Femur (tissue), 1 donor: ENCODE measurements at places on chromosomes 7 and 10.

DNA sequence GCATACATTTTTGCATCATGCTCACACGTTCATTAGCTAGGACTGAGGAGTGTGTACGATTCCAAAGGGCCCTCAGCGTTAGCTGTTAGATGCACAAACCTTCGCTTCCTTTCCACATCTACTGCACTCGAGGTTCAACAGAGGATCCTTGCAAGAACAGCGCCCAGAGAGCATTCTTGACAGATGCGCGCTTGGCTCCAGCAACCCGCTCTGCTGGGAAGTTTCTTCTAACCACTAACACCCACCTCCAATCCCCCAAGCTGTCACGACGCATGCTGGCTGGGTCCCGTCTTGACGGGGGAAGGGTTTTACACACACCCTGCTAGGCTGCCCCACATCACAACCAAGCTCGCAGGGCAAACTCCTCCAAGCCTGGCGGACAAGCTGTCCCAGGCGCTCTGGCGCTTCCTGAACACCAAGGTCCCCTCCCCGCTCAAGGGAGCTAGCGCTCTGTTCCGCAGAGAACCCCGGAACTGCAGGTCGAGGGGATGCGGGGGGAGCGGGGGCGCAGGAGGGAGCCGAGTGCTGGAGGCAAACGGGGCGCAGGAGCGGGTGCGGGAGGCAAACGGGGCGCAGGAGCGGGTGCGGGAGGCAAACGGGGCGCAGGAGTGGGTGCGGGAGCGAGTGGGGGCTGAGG, 653 bp upstream of the ADRB1 start:
- DNase-seq = peak; percentile 30

GRCh38 chr7:70833726-70834125, 298.2 kb upstream of the GALNT17 start:
- DNase-seq = no peak

- no peak for DNase-seq
These were observed 539.6 kb downstream of the CNTNAP2 start for GRCh38 chr7:146655928-146656797.

GRCh38 chr7:68107968-68108367, 1111.3 kb downstream of the TYW1 start:
- DNase-seq = no peak

GRCh38 chr10:71975087-71975870, 11.1 kb downstream of the CHST3 start:
- peak; percentile 88 for DNase-seq

GRCh38 chr7:18230271-18230670, 202.6 kb upstream of the PRPS1L1 start:
- DNase-seq = no peak

DNA sequence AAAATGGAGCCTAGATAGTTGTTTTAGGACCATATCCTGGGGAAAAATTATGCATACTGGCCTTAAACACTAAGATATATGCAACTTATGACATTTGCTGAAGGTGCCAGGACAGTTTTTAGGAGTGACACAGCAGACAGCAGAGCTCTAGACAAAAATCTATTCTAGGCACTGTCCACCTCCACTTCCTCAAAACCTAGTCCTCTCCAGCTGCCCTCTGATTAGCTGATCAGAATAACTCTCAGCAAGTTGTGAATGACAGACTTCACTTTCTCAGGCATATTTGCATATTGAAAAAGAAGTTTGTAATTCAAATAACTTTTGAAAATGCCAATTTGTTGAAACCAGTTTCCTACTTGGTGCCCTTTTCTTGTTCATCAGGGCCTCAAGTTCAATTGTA, 152.3 kb upstream of the STEAP4 start:
- no peak for DNase-seq

GRCh38 chr10:110813743-110814472, 57.8 kb upstream of the PDCD4 start:
- no peak for DNase-seq

DNA sequence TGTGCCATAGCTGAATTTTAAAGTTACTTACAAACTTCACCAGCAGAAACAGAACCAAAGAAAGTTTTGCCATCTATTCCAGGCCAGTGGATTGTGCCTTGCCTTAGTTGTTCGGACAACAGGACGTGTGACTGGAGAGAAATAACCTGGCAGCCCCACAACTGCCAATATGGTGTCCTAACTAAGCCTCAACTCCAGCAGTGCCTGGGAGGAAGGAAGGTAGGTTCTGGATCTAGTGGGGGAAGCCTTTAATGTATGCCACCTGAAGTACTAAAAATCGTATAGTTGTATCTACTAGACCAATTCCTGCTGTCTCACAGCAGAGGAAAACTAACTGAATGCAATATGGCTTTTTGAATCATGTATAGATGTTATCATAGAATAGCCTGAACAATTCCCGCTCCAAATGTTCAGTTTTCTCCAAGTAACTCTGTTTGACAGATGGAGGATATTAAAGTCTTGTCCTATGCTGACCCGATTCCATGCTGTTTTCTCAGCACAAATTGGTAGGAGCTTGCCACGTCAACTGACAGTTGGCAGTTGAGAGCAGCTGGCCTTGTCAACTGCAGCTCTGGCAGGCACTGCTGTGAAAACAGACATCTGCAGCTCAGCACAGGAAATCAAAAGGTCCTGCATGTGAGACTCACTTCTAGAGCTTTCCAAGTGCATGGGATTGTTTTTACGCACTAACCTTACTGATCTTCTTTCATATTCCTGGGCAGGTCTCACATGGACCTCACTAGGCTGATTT, 84.5 kb upstream of the WNT16 start:
- DNase-seq = peak; percentile 67

GRCh38 chr10:78964952-78965633, 103.7 kb upstream of the ZMIZ1 start:
- peak; percentile 72 for DNase-seq

DNA sequence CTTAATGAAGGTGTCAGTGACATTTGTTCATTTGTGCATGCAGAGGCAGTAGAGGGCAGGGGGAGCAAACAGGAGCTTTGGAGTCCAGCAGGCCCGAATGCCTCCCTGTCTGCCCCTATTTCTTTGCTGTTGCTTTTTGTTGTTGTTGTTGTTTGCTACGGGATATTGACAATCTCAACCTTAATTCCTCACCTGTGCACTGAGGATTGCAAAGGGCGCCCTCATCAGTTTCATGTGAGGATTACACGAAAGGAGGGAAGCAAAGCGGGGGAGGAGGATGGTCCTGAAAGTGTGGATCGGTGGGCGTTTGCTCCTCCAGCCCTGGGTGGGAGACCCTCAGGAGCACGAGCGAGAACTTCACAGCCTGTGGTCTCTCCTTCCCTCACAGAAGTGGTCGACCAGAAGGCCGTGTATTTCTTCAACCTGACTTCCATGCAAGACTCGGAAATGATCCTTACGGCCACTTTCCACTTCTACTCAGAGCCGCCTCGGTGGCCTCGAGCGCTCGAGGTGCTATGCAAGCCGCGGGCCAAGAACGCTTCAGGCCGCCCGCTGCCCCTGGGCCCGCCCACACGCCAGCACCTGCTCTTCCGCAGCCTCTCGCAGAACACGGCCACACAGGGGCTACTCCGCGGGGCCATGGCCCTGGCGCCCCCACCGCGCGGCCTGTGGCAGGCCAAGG, 9.6 kb downstream of the GDF10 start:
- no peak for DNase-seq

DNA sequence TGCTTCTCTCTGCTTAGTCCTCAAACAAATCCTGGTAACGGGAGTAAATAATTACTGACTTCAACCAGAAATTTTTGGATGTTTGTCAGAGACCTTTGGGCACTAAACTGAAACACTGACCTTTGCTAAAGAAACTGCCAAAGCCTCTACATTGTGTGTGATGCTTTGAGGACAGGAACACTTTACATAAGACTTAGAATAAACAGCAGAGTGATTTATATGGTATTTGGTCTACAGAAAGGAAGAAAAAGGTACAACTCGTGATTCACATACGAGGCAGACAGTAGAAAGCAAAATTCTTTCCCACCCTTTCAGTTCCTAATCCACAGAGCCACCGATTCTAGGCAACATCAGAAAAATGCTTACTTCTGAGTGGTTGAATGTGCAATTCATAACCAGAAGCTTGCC, 59.8 kb downstream of the SLC16A12 start:
- DNase-seq = no peak

GRCh38 chr10:113368666-113369364, 184.0 kb upstream of the HABP2 start:
- DNase-seq = no peak

DNA sequence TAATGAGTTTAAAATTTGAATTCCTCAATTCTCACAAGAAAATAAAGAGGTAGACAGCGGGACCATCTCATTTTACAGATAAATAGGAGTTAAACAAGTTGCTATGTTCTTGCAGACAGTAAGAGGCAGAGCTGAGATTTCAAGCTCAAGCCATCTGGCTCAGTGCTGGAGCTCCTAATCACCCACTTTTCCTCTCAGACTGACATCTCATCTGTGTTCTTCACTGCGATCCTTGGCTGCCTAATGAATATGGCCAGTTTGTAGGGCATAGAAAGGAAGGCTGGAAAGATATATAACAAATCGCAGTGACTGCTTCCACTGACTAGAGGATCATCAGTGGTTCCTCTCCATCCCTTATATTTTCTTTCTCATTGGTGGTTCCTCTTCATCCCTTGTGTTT, 151.2 kb downstream of the MPP7 start:
- DNase-seq = no peak

GRCh38 chr7:106692450-106693051, 31.6 kb upstream of the CCDC71L start:
- no peak for DNase-seq

DNA sequence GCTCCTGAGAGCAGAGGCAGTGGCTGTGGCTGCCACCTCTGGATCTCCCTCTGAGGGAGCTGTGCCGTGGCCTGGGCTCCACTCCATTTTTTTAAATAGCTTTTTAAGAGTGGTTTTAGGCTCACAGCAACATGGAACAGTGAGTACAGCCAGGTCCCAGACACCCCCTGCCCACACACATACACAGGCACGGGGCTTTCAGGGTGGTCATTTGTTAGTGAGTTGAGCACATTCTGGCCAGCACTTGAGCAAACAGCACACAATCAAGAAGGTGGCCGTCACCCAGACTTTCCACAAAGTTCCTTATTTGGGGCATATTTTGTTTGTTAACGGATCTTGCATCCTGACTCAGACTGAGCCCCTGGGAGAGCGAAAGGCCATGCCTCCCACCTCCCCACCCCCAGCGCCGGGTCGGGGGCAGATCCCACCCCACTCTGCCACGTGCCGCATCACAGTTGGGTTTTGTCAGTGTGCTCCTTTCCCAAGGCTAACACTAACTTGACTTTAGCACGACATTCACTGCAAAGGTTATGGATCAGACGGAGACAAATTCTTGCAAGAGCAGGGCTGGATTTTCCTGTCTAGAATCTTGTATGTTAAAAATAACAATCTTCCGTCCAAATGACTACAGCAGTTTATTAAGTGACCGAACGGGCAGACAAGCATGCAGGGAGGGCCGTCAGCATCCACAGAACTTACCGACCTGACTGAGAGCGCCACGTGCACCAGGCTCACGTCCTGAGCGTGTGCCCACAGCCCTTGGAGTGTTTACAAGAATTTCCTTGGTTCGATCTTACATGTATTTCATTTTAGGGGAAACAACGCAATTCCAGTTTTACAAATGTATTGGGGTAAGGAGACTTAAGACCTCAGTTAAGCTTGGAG, 156.5 kb upstream of the NPS start:
- no peak for DNase-seq

DNA sequence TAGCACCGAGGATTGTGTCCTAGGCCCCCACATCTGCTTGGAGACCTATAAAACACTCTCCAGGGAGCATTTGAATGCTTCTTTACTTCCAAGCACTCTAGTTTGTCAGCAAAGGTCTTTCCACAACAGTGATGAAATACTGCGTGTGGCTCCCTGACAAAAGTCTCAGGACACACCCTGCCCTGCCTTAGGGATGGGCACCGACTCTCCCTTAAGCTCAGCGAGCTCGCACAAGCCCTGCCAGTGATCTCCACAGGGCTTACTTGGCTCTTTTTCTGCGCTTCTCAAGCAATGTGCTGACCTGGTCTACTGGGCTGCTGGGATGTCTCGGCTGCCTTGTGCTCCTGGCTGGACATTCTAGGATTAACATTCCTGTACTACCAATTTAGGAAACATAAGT, 84.3 kb upstream of the MPP7 start:
- DNase-seq = no peak

GRCh38 chr10:113780681-113781250, 29.3 kb downstream of the PLEKHS1 start:
- DNase-seq = no peak

- DNase-seq = peak; percentile 81
These were observed 20.1 kb downstream of the P4HA1 start for GRCh38 chr10:73076360-73077183.

DNA sequence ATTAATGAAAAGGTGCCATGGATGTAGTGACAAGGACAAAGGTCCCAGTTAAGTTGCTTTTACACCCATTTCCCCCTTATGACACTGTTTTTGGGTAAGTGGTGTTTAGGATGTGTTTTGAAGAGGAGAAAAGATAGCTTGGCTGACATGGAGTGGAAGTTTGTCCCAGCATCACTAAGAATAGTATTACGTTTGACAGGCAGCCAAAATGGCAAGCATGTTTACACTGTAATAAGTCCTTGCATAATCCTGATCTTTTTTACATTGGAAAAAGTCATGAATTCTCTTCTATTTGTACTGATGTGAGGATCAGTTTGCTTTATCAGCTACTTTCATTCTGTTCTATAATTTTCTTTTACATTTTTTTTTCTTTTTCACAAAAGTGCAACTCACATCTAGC, 137.8 kb downstream of the CHRM2 start:
- DNase-seq = no peak

DNA sequence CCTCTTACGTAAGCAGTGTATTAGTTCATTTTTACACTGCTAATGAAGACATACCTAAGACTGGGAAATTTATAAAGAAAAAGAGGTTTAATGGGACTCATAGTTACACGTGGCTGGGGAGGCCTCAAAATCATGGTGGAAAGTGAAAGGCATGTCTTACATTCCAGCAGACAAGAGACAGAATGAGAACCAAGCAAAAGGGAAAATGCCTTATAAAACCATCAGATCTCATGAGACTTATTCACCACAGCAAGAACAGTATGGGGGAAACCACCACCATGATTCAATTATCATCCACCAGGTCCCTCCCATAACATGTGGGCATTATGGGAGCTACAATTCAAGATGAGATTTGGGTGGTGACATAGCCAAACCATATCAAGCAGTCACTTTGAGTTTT, 126.3 kb upstream of the CXCL12 start:
- DNase-seq = no peak

- no peak for DNase-seq
These were observed 42.6 kb downstream of the KIF20B start for GRCh38 chr10:89744026-89744425.

- no peak for DNase-seq
These were observed 42.0 kb upstream of the NRP1 start for GRCh38 chr10:33376476-33376875.

DNA sequence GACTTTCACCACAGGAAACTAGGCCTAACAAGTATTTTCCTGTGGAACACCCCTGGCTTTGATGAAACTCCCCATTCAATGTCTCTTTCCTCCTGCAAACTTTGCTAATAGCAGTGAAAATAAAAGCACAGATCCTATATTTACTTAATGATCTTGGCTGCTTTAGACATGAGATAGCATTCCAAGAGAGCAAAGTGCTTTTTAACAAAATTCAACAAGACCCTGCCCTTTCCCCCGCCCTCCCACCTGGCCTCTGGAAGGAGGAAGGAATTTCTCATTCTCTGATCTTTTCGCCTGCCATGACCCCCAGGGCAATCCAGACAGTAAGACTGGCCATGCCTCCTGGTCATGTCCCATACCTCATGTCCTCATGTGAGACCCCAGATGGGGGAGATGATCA, 185.7 kb downstream of the KCNMA1 start:
- DNase-seq = no peak

- DNase-seq = peak; percentile 55
These were observed 48.8 kb upstream of the CARD11 start for GRCh38 chr7:3092468-3092867.

GRCh38 chr10:16992611-16993119, 136.9 kb downstream of the CUBN start:
- DNase-seq = no peak
